ENCODE measurements at places on chromosomes 11 and 22.

- no peak for DNase-seq
Measured at GRCh38 chr22:38050720-38051119, 6.5 kb upstream of the PICK1 start.

DNA sequence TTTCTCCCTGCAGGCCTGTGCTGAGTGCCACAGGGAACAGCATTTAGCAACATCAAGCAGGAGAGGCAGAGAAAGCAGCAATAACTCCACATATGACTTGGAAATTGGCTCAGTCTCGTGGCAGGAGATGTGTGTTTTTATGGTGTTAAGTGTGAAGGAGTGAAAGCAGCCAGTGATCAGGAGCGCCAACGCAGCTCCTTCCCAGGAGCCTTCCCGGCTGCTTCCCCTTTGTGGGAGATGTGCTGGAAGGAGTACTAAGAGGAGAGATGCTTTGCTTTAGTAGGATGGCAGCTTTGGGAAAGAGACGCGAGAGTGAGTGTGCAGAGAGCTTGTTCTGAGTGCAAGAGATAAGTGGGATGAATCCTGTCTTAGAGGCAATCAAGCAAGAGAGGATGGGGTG, 54.7 kb upstream of the KIRREL3 start:
- no peak for DNase-seq

DNA sequence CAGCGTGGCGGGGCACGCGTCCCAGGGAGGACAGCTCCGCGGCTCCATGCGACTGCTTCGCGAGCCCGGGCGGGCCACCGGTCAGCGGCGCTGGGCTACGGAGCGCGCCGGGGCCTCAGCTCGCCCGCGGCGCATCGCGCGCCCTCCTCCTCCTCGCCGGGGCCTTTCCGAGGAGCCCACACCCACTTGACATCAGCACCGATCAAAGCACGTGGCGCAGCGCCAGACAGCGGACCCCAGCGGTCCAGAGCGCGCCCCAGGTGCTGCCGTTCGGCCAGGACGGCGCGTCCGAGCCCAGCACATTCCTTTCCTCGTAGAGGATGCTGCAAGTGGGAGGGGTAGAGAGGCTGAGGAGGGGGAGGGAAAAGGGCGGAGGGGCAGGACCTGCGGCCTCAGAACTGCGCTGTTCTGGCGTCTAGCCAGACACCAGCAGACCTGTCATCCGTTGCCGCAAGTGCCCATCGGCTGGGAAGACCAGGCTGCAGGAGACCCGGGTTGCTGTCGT, 88.6 kb downstream of the PLEKHA7 start:
- no peak for DNase-seq

DNA sequence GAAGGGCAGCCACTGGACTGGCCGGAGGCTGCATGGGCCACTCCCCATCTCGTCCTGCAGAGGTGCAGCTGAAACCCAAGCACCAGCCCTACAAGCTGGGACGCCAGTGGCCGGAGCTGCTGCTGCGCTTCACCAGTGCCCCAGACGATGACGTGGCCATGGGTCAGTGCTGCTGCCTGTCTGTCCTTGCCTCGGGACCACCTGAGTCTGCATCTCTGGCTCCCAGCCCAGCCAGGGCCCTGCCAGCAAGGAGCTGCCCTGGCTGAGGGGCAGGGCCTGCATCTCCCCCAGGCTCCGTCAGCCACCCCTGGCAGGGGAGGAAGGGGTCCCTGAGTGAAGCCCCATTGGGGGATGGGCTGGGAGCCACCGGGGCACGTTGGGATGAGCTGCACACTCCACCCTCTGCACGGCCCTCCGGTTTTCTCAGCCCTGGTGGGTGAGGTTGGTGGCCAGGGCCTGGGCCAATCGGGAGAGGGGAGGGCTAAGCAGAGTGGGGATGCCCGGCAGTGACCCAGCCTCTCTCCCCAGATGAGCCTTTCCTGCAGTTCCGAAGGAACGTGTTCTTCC, 7.2 kb downstream of the FRMD8 start:
- no peak for DNase-seq

DNA sequence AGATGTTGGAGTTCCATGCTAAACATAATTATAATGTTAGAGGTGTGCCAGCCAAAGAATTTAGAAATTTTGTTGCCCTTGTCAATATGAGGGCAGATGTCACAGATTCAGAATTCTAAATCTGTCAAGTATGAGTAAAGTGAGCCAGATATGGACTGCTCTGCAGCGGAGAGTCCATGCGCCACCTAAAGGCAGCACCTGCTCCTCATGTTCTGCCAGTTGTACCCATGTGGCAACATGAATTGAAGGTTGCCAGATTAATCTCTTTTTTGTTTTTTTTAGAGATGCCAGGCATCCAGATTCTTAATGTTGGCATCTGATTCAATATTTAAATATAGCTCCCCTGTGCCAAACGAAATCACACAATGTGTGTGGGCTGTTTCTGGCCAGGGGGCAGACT, 678.6 kb upstream of the ANO5 start:
- no peak for DNase-seq

- DNase-seq: no peak
Measured at GRCh38 chr22:25637672-25638071, 73.2 kb downstream of the GRK3 start.

DNA sequence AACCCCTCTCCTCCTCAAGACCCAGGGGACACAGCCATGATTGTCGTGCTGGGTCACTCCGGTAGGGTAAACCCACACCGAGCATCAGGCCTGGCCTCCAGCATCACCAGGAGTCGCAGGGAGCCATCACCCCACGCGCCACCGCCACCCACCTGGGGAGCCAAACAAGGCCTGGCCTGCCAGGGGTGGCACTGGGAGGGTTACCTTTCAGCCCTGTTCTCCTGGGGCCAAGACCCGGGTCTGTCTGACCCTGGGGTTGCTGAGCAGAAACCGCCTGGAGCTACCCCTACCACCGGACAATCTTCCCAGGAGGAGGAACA, 39.3 kb upstream of the NNMT start:
- no peak for DNase-seq

- DNase-seq: no peak
Measured at GRCh38 chr11:66843776-66844495, 695 bp downstream of the RCE1 start.

DNA sequence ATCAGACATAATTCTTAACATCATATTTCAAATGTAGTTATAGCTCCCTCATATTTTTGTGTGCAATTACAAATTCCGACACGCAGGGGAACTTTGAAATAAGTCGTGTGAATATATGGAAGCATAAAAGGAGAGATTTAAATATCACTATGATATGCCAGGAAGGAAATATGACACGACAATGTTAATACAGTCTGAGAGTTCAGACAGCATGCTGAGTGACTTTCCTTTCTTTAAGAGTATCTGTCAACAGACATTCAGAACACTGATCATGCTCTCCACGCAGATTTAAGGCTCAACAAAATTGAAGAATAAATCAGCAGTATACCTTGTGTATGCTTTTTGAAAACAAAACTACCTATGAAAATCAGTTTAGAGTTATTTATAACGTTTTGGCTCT, 232.6 kb upstream of the CARD18 start:
- no peak for DNase-seq

- peak; percentile 83 for DNase-seq
Measured at GRCh38 chr11:57567515-57568329, at the start of gene UBE2L6. UBE2L6 (minus strand) TSS chr11:57567672; CDS start chr11:57567611, 61 bp downstream.

GRCh38 chr11:65559535-65559934, 1.4 kb upstream of the LTBP3 start:
- no peak for DNase-seq

- no peak for DNase-seq
Measured at GRCh38 chr11:2789791-2790567, 90.2 kb upstream of the KCNQ1OT1 start.

GRCh38 chr22:33034753-33035152, 23.4 kb downstream of the SYN3 start:
- DNase-seq: no peak

DNA sequence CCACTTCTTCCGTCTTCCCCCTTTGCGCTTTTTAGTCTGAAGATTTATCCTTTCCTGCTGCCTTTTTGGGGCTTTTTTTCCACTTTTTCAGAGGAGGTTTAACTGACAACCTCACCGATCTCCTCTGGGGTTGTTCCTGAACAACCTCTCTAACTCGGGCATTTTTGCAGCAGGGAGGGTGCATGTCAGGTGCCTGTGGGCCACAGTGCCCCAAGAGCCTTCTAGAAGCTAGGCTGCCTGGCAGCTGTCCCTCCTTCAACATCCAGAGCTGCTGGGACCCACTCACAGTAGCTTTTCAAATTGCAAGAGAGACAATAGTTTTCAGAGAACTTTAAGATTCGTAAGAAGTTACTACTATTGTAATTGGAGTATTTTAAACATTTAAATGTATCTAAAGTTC, 1112.4 kb upstream of the CNTN5 start:
- DNase-seq: no peak

- no peak for DNase-seq
Measured at GRCh38 chr11:118169300-118170140, 6.9 kb downstream of the SCN2B start.

- DNase-seq: no peak
Measured at GRCh38 chr11:119886667-119887230, 157.7 kb upstream of the NECTIN1 start.

DNA sequence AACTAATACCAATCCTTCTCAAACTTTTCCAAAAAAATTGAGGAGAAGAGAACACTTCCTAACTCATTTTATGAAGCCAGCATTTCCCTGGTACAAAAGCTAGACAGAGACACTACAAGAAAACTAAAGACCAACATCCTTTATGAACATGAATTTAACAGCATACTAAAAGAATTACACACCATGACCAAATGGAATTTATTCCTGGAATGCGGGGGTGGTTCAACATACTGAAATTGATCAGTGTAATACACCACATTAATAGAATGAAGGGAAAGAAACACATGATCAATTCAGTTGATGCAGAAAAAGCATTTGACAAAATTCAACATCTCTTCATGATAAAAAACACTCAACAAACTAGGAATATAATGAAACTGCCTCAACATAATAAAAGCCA, 148.1 kb downstream of the WNT7B start:
- no peak for DNase-seq

GRCh38 chr22:48744967-48745841, 1082.5 kb downstream of the BRD1 start:
- DNase-seq: no peak

DNA sequence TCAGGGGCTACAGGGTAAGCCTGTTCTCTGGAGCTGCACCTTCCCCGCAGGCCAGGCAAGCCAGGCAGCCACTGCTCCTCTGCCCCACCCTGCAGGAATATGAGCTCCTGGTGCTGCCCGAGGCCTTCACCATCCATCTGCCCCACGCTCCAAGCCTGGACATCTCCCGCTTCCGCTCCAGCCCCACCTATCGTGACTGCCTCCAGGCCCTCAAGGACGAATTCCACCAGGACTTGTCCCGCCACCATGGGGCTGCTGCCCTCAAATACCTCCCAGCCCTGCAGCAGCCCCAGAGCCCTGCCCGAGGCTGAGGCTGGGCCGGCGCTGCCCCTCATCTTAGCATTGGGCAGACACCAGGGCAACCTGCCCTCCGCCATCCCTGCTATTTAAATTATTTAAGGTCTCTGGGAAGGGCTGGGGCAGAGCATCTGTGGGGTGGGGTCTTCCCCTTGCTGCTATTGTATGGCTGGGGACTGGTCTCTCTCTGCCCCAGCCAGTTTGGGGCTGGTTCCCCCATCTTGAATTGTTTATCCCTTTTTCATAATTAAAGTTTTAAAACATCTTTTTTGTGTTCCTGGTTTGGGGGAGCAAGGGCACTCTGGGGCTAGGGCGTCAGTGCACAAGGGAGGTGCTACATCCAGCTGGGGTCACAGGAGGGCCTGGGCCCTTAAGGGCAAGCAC, 6.2 kb downstream of the LARGE2 start:
- DNase-seq: no peak

GRCh38 chr11:134572741-134573675, 161.0 kb upstream of the B3GAT1 start:
- no peak for DNase-seq

DNA sequence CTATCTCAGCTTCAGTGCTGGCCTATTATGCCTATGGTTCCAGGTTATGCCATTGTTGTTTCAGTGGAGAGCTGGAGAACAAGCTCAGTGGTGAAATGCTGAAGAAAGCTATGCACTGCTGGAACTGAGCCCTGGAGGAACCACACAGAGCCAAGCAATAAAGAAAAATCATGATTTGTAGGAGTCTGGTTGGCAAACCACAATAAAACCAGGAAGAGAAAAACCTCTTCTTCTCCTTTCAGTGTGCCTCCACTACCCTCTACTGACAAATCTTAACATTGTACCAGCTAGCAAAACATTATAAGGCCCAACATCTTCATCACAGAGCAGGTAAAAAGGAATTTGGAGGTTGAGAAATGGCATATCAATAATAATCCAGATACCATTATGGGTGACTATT, 5.3 kb downstream of the OR51F2 start:
- no peak for DNase-seq

DNA sequence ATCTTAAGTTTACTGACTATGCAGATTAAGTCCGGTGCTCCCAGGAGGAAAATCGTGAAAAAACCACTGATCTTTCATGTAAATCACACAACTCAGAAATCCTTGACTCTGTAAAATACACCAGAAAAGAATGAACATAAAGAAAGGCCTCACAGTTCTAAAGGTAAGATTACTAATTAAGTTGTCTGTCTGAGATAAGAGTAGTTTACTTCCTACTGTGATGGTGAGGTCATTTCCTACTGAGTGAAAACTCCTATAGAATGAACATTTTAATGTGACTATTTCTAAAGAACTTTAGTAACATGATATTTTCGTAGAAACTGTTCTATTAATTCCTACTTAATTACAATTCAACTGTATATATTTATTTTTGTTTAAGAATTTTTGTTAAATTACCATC, 774.4 kb upstream of the CHORDC1 start:
- no peak for DNase-seq

GRCh38 chr22:26619510-26619909, 1.7 kb upstream of the CRYBB1 start:
- DNase-seq: no peak

GRCh38 chr11:70298243-70298915, 27.9 kb downstream of the PPFIA1 start:
- DNase-seq: no peak

DNA sequence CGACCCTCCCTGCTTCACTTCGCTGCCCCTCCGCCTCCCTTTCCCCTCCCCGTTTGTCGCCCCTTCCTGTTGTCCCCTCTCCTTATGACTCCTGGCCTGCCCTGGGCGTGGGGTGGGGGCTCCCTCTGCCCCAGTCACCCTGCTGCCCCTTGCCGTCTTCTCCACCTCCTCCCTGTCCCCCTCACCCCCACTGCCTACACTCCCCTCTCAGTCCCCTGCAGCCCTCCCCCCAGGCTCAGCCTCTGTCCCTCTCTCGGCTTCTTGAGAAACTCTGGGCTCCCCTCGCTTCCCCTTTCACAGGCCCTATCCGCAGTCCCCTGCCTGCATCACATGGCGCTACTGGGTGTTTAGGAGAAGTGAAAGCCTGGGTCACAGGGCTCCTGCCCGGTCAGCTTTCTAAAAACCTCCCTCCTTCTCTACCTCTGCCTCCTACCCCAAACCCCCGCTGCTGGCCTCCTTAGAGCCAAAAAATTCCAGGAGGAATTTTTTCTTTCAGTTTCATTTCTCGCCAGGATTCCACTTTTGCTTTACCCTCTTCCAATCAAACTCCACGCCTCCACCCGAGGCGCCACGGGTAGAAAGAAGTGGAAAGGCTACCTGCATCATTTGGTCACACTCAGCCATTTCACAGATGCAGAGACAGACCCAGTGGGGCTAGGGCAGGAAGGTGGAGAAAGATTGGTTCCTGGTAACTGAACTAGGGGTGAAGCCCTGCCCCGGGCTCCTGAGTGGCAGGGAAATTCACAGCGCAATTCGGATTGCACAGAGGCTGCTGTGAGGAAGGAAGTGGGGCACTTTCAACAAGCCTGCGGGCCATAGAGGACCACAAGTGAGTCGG, at the start of gene SLC15A3:
SLC15A3 (minus strand) TSS at position 273 of the 838 bp plus-strand sequence. CDS start 625 bp downstream, outside the sequence.
- DNase-seq: no peak
